Iris pigment epithelial cell (primary cell): ENCODE measurements at places on chromosomes 1 and 21.
A peak's percentile ranks its signal among the peaks of the same experiment; 100 is the strongest.

DNA sequence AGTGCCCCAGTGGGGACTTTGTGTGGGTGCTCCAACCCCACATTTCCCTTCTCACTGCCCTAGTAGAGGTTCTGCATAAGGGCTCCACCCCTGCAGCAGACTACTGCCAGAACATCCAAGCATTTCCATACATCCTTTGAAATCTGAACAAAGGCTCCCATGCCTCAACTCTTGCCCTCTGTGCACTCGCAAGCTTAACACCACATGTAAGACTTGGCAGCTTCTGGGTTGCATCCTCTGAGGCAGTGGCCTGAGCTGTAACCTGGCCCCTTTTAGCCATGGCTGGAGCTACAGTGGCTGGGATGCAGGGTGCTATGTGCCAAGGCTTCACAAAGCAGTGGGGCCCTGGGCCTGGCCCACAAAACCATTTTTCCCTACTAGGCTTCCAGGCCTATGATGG, 128.9 kb downstream of the TYW3 start:
- no peak for DNase-seq

GRCh38 chr1:31346785-31347184, 26.1 kb downstream of the FABP3 start:
- no peak for DNase-seq

- DNase-seq: no peak
These were observed 1.1 kb downstream of the CRABP2 start for GRCh38 chr1:156704166-156704711.

GRCh38 chr1:111569913-111570312, 49.7 kb upstream of the RAP1A start:
- DNase-seq: no peak

DNA sequence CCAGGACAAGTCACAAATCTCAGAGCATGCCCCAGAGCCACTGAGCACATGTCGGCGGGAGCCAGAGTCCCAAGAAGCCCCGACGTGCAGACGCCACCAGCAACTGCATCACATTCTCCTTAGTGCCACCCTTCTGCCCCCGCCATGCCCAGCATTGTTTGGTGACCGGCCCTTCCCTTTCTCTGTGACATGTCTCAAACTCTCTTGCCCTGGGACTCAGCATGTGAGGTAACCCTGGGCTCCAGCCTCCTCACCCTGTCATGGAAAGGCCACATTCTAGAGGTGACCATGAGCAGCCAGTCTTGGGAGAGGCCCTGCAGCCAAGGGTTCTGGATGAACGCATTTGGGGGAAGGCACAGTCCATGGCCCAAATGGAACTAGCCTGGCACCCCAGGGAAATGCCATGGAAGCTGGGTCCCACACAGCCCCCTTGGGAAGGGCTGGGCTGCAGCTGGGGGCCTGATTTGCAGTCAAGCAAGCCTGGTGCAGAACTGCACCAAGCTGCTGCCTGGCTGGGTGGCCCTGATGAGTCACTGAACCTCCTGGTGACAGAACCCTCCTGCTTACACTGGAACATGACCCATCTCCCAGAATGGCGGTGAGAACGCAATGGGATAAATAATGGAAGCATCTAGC, 94.4 kb downstream of the ITPKB start:
- no peak for DNase-seq

DNA sequence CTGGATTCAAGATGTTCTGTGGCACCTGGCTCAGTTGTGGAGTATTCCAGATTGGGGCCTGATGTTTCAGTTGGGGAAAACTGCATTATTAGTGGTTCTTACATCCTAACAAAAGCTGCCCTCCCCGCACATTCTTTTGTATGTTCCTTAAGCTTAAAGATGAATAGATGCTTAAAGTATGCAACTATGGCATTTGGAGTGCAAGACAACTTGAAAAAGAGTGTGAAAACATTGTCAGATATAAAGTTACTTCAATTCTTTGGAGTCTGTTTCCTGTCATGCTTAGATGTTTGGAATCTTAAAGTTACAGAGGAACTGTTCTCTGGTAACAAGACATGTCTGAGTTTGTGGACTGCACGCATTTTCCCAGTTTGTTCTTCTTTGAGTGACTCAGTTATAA, 7.2 kb downstream of the FPGT start:
- peak; percentile 42 for DNase-seq

- no peak for DNase-seq
These were observed 27.5 kb downstream of the KCND3 start for GRCh38 chr1:111961773-111962565.

DNA sequence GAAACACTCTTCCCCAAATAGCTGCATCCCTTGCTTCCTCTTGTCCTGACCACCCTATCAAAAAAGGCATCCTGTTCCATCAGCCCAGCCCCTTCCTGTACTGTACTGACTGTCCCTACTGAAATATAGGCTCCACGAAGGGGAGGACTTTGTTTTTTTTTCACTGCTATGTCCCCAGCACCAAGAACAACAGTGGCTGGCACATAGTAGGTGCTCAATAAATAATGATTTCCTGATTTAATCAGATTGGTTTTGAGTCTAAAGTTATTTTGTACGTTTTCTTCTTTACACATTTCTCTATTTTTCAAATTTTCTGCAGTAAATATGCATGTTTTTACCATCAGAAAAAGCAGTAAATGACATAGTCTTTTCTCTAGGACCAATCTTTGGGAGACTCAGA, 73.9 kb downstream of the CD58 start:
- no peak for DNase-seq

- DNase-seq: peak; percentile 67
These were observed 5.2 kb downstream of the IRF2BP2 start for GRCh38 chr1:234604495-234605398.

DNA sequence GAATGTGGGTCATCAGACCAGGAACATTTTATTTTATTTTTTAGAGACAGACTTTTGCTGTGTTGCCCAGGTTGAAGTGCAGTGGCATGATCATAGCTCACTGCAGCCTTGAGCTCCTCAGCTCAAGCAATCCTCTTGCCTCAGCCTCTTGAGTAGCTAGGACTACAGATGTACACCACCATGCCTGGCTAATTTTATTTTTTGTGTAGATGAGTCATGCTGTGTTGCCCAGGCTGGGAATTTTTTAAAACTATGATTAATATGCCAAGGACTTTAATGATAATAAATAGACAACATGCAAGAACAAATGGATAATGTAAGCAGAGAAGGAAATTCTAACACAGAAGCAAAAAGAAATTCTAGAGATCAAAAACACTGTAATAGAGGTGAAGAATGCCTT, 142.4 kb downstream of the AK5 start:
- DNase-seq: peak; percentile 73

GRCh38 chr21:44734026-44734745, 22.8 kb upstream of the TSPEAR start:
- no peak for DNase-seq

DNA sequence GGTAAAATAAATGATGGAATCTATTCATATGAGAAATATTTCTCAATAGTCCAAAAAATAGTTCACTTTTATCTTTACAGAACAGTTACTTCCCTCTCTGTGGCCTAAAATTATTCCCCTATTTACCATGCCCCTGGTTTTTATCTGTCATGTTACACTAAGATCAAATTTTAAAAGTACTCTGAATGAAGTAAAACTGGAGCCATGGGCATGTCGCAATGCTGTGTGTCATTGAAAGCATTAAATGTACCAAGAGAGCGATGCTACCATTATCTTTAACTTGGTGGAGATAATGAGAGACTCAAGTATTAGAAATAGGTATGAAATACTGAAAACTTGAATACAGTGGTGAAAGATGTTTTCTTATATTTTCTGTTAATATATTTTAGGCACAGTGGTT, 146.2 kb downstream of the KCNT2 start:
- peak; percentile 57 for DNase-seq

DNA sequence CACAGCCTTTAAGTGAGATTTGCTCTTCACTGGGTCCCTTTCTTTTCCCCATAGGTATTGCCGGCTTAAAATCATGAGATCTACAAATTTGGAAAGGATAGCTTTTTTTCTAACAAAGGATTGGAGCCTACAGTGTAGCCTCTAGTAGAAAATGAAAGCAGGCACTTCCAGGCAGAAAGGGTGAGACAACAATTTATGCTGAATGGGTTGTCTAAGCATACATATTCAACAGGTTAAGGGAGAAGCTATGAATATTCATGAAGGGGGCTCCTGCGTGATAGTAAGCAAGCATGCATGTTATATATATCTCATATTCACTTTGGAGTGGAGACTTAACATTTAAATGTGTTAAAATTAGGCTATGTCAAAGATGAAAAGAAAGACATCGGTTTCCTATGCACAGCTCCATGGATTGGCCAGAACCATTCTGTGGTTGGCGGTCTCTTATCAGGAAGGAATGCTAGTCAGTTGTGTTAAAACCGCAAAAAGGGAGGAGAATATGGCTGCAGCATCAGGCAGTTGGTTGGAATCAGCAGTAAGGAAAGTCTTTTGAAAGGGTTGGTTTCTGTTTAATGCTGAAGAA, 66.0 kb downstream of the VCAM1 start:
- DNase-seq: peak; percentile 55

DNA sequence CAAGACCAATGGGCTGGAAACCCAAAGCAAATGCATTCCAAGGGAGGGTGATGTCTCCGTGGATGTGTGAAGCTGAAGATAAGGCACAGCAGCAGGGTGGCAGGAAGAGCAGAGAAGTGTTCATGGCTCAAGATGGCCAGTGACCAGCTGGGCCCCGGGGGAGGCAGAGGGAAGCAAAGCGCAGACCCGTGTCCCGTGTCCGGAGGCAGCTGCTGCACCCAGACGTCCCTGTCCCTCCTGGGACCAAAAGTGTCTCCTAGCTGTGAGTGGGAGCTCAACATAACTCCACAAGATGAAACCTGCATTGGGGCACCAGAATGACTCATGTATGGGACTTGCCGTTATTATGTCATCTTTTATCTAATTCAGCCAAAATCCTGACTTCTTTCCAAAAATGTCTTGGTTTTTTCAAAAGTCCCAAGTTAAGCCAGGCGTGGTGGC, 118.2 kb downstream of the RIPK4 start:
- DNase-seq: peak; percentile 59

GRCh38 chr1:21451981-21452411, 12.1 kb downstream of the NBPF3 start:
- peak; percentile 44 for DNase-seq

DNA sequence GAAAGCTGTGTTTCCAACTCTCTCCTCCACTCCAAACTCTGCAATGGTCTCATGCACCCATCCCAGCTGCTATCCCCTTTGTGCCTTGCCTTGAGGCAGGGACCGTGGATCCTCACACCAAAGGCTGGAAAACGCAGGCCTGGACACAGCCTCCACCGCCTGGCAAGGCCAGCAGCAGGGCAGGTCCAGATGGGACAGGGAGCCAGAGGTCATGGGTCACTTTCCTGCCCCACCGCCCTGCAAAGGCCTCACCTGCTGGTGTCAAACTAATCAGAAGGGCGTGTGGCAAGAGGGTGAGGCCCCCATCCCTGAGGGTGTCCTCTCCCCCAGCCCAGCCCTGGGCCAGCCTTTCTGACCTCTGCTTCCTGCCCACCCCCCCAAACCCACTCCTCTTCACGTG, 106.3 kb downstream of the PAX7 start:
- DNase-seq: no peak

- DNase-seq: peak; percentile 97
These were observed 65.1 kb upstream of the JUN start for GRCh38 chr1:58848818-58849411.

- DNase-seq: no peak
These were observed 25.8 kb downstream of the STYXL2 start for GRCh38 chr1:167119696-167120095.

DNA sequence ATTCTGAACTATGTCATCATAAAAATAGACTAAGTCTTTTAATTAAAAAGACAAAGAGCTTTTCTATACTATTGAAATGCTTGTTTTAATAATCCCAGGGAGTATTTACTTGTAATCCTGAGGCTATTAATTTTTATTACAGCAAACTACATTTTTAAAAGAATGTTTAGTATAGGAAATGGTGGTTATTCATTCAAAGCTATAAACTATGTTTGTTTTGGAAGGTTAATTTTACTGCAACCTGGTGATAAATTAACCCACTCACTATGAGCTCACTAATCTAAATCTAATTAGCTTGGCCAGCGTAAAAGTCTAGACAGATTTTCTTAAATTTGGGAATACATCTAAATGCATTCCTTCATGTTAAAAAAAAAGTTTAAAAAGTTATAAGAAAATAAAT, 13.8 kb upstream of the EYA3 start:
- DNase-seq: no peak

DNA sequence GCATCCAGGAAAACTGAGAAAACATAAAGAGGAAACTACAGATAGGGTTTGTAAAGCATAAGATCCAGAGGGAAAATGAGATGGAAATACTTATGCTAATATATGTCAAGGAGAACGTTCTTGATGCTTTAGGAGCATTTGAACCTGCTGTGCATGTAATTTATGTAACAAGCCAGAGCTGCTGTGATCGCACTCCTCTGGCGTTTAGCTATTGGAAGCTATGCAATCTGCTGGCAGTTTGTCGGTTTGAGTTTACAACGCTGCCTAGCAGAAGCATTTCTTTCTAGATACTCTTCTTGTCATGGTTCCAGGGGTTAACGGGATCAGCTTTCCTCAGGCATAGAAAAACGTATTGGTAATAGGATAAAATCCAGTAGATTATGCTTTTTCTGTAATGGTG, 182.7 kb downstream of the KCNH1 start:
- no peak for DNase-seq

- DNase-seq: peak; percentile 99
These were observed 200.0 kb downstream of the GABPA start for GRCh38 chr21:25934771-25935224.

DNA sequence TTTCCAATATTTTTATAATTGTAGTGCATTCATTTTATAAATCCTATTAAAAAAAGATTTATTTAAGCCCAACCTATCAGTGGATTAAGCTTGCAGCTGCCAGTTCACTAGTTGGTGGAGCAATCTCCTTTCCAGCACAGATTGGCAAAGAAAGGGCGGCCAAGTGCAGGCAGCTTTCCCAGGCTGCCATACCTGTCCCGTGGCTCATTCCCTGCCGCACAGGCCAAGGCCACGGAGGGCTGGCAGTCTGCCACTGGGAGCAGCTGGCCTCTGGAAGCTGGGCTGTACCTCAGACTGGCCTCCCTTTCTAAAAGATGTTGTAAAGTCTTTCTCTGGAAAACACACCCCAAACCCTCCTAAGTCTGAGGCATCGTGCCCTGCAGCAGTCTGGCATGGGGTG, 74.2 kb downstream of the SIM2 start:
- peak; percentile 76 for DNase-seq
